ENCODE measurements at places on chromosomes 4 and X.

GRCh38 chr4:8274765-8275547, 5.4 kb downstream of the HTRA3 start:
- DNase-seq = no peak

DNA sequence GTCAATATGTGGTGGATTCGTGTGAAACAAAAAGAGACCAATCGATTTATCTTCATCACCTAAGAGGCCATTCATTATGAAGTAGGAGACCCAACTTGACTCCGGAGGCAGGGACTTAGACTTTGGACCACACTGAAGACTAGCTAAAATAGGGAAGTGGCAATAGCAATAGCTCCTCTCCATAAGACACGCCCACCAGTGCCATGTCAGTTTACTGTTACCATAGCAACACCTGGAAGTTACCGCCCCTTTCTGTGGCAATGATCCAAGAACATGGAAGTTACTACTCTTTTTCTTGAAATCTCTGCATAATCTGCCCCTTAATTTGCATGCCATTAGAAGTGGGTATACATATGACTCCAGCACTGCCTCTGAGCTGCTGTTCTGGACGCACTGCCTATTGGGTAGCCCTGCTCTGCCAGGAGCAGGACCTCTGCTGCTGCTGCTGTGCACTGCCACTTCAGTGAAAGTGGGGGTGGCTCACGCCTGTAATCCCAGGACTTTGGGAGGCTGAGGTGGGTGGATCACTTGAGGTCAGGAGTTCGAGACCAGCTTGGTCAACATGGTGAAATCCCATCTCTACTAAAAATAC, 163.2 kb downstream of the PRKX start:
- no peak for DNase-seq

DNA sequence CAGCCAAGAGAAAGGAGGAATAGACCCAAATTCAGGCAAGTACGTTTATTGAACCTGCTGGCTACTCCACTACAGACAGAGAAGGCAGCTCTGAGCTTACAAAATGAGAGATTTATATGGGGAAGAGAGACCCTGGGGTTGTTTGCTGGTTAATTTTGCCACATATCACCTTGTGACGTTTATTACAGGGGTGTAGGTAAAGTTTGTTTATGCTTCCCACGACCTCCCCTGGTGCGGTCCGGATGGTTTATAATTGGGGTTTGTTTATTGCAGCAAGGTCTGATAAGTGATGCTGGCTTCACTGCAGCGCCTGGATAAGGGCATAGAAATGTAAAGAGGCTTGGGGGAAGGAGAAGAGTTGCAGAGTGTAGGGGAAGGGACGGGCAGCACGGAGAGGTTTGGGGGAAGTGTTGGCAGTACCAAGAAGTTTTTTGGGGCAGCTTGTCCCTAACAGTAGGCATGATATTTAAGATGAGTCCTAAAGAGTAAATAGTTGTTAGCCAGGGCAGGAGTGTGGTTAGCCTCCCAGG, 12.6 kb downstream of the BEX1 start:
- no peak for DNase-seq

- no peak for DNase-seq
These were observed 14.4 kb downstream of the GEMIN8 start for GRCh38 chrX:14015294-14015693.

DNA sequence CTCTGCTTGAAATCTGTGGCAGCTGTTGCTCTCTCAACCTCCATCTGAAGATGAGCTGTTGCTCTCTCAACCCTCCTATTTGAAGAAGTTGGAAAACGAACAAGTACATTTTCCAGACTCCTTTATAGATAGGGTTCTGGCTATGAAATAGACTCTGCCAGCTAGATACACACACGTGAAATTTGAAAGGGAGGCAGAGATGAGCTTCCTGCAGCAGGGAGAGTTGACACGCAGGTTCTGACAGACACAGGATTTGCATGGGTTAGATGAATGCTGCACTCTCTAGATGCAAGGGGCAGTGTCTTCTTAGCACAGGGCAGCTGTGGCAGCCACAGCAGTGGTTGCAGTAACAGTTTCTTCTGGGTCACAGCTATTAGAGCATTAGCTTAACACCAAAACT, 8.0 kb upstream of the PYURF start:
- DNase-seq = no peak

DNA sequence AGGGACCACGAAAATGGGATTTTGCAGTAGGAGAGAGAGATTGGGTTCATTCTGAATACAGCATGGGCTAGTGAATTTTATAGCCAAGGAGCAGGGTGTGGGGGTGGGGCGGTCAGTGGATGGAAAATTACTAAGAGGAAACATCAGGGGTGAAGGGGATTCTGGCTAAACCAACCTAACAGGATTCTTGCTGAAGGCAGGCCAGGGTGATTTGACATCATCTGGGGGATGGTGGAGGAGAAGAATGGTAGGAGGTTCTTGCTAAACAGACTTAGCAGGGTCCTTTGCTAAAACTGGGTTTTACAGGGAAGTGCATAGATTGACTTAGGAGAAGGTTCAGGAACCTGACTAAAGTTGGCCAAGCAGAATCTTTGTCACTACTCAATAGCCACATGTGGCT, 91.9 kb downstream of the DNAAF6 start:
- DNase-seq = no peak

GRCh38 chr4:38728631-38729141, 54.1 kb downstream of the TLR10 start:
- DNase-seq = no peak

DNA sequence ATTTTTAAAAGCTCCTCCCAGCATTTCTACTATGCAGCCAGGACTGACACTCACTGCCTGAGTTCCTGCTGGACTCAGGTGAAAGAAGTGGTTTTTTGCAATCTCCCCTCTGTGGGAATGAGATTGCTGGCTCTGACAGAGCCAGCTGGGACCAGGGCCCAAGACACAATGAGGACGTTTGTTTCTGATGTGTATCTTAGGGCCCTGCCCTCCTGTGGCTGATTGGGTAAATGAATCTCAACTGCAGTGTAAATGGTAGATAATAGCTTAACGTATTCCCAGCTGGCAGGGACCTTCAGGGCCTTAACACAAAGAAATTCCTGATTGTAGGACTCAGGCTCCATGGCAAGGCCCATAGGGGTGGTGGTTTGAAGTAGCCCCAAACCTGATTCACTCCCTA, 85.8 kb upstream of the PRPS1 start:
- no peak for DNase-seq

DNA sequence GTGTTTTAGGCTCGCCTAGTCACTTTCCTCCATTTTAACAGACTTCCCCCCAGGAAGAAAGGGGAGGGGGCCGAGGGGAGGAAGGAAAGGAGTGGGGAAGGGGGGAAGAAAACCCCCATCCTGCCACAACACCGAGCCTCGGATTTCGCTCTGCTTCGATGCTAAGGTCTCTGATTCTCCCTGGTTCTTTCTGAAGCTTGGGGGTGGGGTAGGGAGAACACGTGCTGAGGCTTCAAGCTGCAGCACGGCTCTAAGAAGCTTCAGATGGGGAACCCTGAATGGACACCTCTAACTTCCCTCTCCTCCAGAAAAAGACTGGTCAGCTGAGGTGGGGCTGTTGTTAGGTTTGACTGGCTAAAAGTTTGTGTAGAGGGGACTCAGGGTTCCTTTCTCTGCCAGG, 61.8 kb downstream of the RHOH start:
- DNase-seq = no peak

- no peak for DNase-seq
These were observed 62.9 kb downstream of the GEMIN8 start for GRCh38 chrX:13966793-13967125.

GRCh38 chrX:155246748-155247147, 17.5 kb downstream of the RAB39B start:
- DNase-seq = no peak

GRCh38 chr4:156771171-156771837, 200.3 kb downstream of the PDGFC start:
- DNase-seq = no peak

DNA sequence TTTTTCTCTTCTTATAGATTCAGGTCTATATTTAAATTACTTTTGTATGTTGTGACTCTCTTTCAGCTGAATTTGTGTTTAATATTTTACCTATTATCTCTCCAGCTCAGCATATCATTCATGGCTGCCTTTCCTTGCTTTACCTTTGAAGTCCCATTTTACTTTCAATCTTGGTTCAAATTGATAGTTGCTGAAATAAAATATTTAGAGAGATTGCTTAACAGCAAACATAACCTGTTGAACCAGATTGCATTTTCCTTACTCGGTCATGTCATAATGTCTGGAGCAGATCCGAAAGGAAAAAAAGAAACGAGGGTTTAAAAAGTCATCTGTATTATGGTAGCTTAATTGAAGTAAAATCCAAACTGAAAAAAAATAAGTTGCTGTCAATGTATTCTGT, 94.1 kb downstream of the IL1RAPL2 start:
- DNase-seq = no peak

DNA sequence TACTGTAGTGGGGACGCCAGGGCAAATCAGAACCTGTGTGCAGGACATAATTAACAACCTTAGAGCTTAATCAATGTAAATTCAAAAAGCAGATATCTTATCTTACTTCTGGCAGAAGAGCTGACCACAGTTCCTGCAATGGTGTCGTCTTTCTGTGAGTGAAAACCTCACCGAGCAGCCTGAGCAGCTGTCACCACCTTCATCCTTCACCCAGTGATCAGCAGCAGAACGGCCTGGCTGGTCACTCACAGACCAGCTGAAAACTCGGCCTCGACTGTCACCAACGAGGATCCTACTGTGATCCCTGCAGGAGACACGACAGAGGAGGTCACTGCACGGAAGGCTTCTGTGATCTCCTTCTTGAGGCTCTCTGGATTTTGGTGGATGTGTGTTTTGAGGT, 94.2 kb downstream of the CDS1 start:
- no peak for DNase-seq

DNA sequence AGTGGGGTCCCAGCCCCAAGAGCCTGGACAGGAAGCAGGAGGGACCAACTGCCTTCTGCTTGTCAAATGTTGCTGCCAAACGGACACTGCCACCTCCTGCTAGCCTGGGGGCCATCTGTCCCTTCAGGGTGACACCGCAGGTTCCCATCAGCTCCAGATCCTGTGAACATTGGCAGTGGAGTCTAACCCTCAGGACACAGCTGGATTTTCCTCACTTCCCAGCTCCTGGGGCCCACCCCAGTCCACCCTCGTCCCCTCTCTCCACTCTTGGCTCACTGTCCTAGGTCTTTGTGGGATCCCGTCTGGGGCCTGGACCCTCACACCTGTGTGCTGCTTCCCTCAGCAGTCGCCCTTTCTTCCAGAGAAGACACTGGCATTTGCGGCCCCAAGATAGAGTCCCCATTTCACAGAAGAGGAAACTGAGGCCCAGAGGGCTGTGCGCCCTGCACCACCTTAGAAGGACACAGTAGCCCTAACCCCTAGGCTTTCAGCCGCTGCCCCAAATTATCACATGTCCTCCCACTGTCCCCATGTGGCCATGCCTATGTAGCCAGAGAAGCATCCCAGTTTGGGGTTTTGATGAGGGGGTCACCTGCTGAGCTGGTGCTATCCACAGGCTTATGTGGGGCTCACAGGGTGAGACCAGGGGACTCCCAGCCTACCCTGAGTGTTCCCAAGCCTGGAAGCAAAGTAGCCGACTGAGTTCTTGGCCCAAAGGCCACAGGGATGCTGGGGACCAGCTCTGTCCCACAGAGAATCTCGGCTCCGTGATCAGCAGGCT, 20.1 kb downstream of the PPP2R2C start:
- no peak for DNase-seq

DNA sequence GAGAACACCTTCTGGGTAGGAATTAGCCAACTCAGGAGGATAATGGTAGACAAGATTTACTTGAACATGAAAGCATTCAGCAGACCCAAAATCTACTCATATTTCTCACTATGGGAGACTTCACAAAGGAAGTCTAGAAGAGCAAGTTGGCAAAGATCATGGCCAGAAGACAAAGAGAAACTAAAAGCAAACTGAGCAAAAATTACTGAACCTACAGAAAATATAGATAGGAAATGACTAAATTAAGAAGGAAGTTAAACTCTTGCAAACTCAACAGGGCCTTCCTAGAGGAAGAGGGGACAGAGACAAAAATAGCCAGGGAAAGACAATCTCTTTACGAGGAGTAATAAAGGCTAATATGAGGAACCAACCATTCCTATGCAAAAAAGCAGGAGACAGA, 18.7 kb downstream of the CORIN start:
- DNase-seq = no peak

- no peak for DNase-seq
These were observed 24.9 kb upstream of the AMOT start for GRCh38 chrX:112865464-112866025.

DNA sequence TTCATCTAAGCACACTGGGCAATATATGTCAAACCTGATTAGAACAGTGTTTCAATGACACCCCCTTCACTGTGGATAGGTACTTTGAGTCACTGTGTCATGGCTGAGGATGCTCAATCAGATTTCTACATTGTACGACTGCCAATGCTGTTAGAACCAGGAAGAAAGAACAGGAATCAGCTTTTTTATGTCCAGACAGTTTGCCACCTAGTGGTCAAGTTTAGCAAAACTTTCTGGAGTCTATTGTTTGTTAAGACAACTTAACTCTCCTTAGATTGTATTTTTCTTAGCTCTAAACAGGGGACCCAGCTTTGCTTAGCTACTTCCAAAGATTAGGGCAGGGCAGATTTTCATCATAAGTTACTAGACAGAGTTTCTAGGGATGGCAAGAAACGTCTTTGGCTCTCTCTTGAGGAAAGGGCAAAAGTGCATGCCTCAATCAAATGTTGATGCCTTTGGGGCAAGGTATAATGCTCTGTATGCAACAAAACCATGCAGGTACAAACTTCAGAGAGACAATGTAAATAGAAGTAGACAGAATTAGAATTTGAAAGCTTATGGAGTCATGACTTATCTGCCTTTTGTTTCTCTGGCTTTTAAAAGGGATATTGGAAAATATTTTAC, 40.5 kb upstream of the BMP3 start:
- DNase-seq = no peak

- no peak for DNase-seq
These were observed 195.0 kb upstream of the LDB2 start for GRCh38 chr4:17093481-17093880.

All from activated CD4-positive, CD25-positive, alpha-beta regulatory T cell treated with anti-CD3 and anti-CD28 coated beads, Interleukin-2, amount 50 U/mL, for 72 hours (primary cell).